Kidney (tissue), 22 donors: ENCODE measurements at places on chromosomes 5 and 9.

GRCh38 chr5:96636594-96636993, 25.6 kb upstream of the CAST start:
- DNase-seq = no peak

- no peak for DNase-seq
These were observed 2.3 kb upstream of the PLK2 start for GRCh38 chr5:58462154-58462553.

DNA sequence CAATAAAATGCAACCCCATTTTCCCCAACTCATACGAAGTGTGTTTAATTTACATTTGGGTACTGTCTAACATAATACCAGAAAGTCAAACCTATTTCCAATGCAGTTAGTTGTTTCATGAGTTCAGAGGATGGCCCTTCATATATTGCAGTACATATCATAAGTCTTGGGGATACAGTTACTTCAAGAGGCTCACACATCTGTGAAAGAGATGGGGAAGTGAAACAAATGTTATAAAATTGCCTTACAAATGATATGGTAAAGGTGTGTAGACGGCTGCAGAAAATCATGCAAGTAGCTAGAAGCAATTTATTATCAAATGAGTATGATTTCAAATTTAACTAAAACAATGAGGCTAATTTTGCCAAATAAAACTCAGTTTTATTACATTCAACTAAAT, 219.0 kb upstream of the CDH12 start:
- DNase-seq = no peak

- no peak for DNase-seq
These were observed 215.2 kb upstream of the SNX2 start for GRCh38 chr5:122559676-122560075.

GRCh38 chr9:91978740-91979414, 28.8 kb upstream of the ROR2 start:
- peak; percentile 30 for DNase-seq
